ENCODE measurements at places on chromosomes 1 and 21.

- no peak for DNase-seq
Observed at GRCh38 chr1:227785094-227785804, 30.2 kb upstream of the PRSS38 start.

- no peak for DNase-seq
Observed at GRCh38 chr1:54377040-54377691, 29.0 kb downstream of the SSBP3 start.

DNA sequence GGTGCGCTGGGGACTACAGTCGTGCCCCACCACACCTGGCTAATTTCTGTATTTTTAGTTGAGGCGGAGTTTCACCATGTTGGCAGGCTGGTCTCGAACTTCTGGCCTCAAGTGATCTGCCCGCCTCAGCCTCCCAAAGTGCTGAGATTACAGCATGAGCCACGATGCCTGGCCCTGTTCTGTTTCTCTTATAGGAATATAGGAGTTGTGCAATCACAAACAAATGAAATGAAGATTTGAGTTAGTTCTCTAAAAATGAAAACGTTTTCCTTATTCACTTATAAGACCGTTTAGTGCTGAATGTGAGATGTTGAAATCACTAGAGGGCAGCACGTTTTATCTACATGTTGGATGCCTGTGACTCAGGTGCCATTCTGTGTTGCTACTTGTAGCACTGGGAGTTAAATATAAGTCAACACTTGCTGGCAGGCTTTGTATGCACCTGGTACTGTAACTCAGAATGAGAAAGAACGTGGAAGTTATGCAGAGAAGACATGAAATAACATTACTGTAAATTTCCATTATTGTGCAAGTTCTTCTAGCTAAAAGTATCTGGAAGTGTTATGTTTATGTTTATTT, 45.8 kb downstream of the MIGA1 start:
- no peak for DNase-seq

DNA sequence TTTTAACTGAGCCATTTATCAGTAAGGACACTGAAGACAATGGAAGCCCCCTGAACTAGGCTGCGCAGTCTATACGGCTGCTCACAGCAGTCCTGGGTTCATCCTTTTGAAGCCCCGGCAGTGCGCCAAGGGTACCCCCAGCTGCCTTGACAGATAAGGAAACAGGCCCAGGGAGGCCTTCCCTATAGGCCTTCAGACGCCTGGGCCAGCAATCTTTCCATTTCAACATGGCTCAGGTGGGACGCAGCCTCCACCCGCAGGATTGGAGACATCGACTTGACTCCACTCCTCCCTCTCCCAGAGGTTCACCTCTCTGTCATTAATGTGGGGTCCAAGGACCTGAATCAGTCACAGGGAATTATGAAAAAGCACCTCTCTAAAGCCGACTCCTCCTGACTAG, 2.8 kb upstream of the LYPD8 start:
- no peak for DNase-seq

GRCh38 chr1:201169971-201170532, 15.8 kb upstream of the TMEM9 start:
- no peak for DNase-seq

DNA sequence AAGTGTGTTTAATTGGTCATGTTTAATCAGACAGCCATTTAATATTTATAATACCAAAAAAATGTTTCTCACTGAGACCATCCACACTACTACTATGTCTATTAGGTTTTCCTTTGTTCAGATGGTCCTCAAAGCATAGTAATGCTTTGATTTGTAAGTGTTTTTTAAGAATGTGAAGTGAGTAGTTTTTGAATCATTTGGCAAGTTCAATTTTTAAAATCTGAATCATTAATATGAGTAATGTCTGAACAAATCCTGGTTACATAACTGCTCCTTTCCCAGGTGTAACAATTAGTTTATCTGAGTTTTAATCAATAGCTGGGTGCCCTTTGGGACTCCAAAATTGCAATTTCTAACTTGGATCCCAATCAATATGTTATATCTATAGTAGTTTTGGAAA, 23.5 kb upstream of the RPL5 start:
- no peak for DNase-seq

DNA sequence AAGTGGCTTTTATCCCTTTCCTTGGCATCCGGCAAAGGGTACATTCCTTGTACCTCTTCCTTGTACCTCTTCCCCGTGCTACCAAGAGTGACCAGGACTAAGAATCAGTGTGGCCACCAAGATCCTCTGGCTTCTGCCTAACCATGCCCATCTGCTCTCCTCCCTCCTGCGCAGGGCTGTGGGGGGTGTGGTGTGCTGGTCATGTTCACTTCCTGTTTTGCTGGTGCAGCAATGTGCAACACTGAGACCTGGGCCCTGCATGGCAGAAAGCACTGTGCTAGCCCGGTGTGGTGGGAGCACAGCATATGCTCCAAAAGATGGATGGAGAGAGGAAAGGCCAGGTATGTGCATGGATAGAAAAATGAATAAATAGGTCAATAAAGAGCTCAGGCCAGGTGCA, 33.3 kb upstream of the TENT5C start:
- DNase-seq, result no peak

DNA sequence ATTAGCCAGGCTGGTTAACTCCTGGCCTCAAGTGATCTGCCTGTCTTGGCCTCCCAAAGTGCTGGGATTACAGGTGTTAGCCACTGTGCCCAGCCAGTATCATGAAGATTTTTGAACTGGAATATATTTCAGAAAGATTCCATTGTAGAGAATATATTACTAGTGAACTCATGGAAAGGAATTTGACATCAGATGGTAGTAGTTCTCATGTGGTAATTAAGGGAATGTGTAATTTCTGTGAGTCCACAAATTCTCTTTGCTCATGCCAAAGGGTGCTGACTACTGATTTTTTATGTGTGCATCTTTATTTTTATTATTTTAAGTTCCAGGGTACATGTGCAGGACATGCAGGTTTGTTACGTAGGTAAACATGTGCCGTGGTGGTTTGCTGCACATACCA, 10.4 kb downstream of the DTL start:
- no peak for DNase-seq

DNA sequence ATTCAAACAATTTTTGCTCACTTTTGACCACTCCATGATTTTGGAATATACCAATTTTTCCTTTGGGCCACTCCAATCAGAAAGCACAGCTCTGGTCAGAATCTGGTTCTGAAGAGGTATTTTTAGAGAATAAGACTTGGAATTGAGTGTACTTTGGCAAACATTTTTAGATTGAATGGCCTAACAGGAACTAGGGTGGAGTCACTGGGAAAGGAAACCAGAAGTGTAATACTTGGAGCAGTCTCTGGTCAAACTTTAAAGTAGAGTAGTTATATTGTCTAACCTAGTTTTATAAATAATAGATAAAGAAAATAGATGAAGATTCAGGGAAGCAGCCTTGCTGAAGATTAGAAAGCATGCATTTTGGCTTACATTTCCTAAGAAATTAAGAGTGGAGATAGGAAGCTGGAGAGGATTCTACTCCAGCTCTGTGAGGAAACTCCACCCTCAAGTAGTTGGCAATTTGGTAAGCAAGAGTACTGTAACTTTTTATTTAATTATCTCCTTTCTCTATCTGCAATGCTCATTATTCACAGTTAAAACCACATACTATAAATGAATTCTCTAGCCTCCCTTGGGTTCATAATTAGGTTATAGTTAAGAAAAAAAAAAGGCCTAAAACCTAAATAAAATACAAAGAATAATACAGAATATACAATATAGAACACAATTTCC, 15.8 kb downstream of the STIL start:
- no peak for DNase-seq

- no peak for DNase-seq
Observed at GRCh38 chr1:194846488-194846887, 1660.1 kb upstream of the B3GALT2 start.

DNA sequence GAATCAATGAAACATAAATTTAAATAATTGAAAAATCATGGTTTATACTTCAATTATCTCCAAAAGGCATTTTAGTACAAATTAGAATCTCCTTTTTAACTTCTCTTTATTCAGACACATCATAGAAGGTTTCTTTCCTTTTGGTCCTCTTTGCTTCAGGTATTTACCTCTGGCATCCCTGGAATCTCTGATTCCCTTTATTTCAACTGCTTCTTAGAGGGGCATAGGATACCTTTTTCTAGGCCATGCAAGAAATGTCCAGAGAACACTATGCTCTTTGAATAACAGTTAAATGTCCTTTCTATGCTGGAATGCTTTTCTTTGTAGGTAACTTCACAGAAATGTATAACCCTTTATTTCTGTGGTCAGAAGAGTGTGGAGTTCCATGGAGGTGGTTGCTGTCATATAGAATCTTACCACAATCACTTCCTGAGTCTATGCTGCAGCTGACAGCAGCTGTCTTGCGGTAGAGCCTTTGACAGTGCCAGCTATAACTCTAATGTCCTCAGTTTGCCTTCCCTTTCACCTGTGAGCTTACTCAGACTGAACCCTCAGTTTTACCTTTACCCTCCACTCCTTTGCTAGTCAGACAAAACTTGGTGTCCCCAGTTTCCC, 8.6 kb downstream of the LAMC2 start:
- no peak for DNase-seq

GRCh38 chr1:228059634-228060457, 22.7 kb upstream of the ARF1 start:
- DNase-seq, result peak; percentile 59

- no peak for DNase-seq
Observed at GRCh38 chr1:38776466-38777065, 83.0 kb downstream of the RRAGC start.

- no peak for DNase-seq
Observed at GRCh38 chr1:90719330-90720144, 2.4 kb upstream of the BARHL2 start.

DNA sequence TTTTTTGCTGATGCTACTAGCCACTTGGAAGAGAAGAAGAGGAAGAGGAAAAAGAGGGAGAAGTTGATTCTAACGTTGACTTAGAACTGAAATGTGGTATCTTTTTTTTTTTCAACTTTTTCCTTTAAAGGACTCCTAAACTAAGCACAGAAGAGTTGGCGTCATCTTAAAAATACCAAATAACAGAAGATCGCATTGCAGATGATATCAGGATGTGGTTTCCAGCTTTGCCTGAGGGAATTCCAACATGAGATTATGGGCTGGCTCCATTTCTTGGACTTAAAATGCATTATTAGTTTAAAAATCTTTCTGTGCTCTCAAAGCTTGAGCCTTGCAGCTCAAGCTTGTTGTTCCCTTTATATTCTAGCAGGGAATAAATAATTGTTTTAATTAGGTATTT, 29.8 kb downstream of the WDR3 start:
- no peak for DNase-seq

GRCh38 chr21:15001857-15002606, 62.8 kb downstream of the NRIP1 start:
- no peak for DNase-seq

- DNase-seq, result no peak
Observed at GRCh38 chr21:42155045-42155855, 63.7 kb upstream of the ABCG1 start.

GRCh38 chr1:63624911-63625310, 31.7 kb downstream of the PGM1 start:
- DNase-seq, result no peak

DNA sequence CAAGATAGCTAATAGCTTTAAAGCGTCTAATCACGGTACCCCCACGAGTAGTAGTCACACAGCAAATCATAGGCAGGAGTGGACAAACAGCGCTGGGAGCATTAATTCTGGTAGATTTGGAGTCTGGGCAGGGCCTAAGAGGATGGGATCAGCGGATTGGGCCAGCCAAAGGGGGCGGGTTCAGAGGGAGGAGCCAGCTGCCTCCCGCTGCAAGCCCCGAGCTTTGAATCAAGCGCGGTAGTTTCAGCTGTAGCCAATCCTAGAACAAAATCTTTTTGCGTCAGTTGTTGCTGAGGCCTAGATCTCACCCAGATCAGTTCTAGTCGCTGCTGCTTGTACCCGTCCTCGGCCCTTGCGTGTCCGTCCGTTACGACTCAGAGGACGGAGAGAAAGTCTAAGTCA, 576 bp upstream of the NASP start:
- peak; percentile 87 for DNase-seq

DNA sequence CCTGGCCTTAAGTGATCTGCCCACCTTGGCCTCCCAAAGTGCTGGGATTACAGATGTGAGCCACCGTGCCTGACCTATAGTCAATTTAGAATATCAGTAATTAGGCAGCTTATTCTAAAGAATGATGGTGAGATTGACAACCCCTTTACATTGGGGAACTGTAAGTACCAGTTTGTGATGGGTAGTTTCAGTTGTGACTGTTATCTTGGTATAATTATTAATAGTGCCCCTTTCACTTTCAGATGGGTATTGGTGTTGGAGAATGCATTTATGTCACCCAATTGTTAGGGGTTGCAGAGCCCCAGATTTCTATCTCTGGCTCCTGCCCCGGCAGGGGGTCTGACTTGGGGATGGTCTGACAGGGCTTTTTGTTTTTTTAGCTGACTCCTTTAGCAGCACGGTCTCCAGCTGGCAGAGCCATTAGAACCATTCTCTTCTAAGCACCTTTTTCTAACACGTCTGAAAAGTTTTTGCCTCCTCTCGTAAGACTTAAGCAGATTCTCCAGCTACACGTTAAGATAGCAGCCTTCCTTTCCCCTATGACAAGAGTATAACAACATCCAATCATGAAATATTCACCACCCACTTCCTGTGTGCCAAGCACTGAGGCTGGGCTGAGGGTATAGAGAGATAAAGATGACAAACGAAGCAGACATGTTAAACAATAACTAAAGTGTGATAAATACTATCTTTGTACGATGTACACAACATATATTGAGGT, 157.8 kb downstream of the SDCCAG8 start:
- DNase-seq, result no peak

DNA sequence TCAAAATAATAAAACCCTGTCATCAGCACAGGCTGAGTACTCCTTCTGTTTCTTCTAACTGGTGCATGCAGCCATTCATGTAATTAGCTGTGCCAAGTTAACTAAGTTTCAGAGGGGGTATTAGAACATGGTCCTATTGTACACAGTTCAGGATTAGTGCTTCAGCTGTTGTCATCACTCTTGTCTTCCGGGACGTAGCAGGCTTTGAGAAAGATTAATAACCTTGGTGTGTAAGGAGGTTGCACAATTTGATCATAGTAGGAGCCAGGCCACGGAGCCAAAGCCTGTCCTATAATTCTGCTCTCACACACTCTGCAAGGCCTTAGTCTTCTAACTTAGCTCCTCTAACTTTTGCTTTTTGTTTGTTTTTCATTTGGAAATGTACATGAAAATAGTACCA, 44.7 kb downstream of the PTGFRN start:
- no peak for DNase-seq

DNA sequence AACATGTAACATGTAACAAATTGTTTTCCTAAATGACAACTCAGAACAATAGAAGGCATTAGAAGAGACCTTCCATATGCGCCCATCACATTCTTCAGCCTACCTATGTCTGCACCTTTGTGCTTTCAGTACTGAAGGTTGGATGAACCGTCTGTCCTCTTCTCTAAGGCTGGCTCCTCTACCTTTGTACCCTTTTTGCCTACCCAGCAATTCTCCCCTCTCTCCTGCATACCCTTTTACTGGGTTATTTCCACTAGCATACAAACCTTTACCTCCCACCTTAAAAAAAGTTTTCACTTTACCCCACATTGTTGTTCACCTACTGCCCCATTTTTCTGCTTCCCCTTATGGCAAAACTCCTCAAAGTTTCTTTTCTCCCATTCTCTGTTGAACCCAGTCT, 5.2 kb downstream of the PIGV start:
- no peak for DNase-seq

GRCh38 chr1:9275567-9276034, 17.1 kb upstream of the SPSB1 start:
- DNase-seq, result no peak

- peak; percentile 5 for DNase-seq
Observed at GRCh38 chr1:56709269-56709880, 64.3 kb downstream of the PRKAA2 start.

- no peak for DNase-seq
Observed at GRCh38 chr1:53346814-53347176, 18.9 kb upstream of the LRP8 start.

GRCh38 chr1:222529916-222530315, 18.0 kb downstream of the HHIPL2 start:
- no peak for DNase-seq
